ENCODE measurements at places on chromosomes 5 and 9.

- H3K27me3 ChIP-seq = no peaks in the 10 kb centered on the region
- H3K4me3 ChIP-seq = no peak overlapping the region
- no peak overlapping the region for H3K27ac ChIP-seq
- no peaks in the 10 kb centered on the region for H3K36me3 ChIP-seq
- DNase-seq = no peak
- no peaks in the 10 kb centered on the region for H3K4me1 ChIP-seq
Observed at GRCh38 chr5:8611067-8611466, 742.1 kb downstream of the MTRR start.

- DNase-seq = no peak
- peaks cover 18% of the 10 kb centered on the region for H3K36me3 ChIP-seq
- H3K4me1 ChIP-seq = peaks cover 44% of the 10 kb centered on the region
- no peaks in the 10 kb centered on the region for H3K27me3 ChIP-seq
- H3K4me3 ChIP-seq = no peak overlapping the region
Observed at GRCh38 chr5:140253985-140254384, 48.9 kb downstream of the PFDN1 start.

DNA sequence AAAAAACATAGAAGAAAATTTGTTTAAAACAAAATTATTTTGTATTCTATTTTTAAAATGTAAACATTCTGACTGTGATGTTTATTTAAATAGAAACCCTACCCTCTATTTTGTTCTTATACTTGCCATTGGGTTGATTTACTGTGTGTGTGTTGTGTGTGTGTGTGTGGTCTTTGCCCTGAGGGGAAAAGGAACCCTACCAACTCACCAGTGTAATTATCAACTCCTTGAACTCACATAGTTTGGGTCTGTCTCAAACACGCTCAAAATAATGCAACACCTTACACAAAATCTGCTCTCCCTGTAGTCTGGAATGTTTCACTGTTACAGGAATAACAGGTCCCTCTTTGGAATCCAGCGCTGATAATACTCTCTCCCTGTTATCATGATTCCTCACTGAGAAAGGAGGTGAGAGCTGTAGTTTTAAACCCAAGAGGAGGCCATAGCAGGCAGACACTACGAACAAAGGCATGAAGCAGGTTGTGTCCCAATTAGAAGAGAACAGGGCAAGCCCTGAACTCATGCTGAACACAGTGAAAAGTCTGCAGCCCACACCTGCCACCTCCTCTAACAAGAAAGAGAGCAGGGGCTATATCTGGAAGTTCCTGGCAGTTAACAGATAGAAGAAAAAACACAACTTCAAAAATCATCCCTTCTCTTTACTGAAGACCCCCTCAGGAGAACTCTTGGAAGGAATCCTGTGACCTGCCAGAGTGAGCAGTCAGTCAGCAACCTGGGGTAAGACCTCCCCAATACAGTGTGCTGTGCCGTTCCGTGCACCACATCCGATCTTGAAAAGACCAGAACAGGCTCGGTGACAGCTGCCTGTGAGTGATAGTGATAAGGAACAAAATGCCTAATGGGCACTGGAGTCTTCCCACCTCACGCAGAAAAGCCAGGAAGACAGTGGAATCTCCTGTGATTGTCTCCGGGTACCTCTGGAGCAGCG, 608.1 kb upstream of the ADAMTS16 start:
- H3K27me3 ChIP-seq = no peaks in the 10 kb centered on the region
- no peak for DNase-seq

DNA sequence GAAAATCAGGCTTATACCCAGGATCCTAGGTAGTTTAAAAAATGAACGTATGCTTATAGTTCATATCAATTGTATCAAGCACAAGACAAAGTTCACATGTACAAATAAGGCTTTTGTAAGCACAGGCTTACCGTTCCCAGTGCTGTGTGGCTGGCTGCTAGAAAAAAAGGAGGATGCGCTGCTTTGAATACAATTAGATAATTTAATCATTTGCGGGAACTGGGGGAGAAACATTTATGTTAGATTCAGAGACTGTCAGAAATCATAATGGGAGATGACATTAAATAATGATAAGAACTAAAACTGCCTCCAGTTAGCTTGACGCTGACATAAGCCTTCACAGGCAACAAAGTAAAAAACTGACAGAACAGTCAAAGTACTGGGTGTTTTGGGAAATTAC, 93.2 kb downstream of the FNBP1 start:
- H3K27me3 ChIP-seq = no peaks in the 10 kb centered on the region
- peaks cover 7% of the 10 kb centered on the region for H3K36me3 ChIP-seq
- H3K4me3 ChIP-seq = no peak overlapping the region

GRCh38 chr9:124257844-124258606, at the start of gene NEK6:
Gene NEK6 (plus strand): TSS chr9:124257949. CDS start chr9:124301965, 44,016 bp downstream.
- peak; percentile 55 for DNase-seq
- peaks cover 78% of the 10 kb centered on the region for H3K4me1 ChIP-seq
- H3K4me3 ChIP-seq = peak within 1 kb of the TSS; percentile 94
- H3K27me3 ChIP-seq = no peaks in the 10 kb centered on the region
- no peaks in the 10 kb centered on the region for H3K36me3 ChIP-seq

DNA sequence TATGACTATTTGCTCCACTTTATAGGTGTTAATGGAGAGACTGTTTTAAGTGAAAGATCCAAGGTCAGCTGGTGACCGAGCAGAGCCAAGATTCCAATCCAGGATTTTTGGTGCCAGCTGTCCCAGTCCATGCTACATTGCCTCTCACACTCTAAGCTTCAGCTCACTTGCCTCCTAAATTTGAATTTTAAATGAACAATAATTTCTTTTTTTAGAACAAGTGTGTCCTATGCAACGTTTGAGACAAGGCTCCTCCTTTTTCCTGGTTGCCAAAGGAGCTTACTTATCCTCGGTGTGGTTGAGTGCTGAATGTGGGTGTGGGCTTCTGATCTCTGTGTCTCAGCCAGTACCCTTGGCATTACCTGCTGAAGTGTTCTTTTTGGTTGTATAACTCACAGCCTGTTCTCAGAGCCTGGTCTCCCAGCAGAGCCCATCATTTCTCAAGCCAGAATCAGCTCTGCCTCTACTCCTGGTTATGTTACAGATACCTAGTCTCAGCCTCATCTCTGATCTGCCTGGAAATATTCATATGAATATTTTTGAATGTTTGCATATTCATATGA, 4.0 kb upstream of the PRRC1 start:
- H3K27me3 ChIP-seq = peaks cover 30% of the 10 kb centered on the region
- H3K4me3 ChIP-seq = no peak overlapping the region
- H3K27ac ChIP-seq = no peak overlapping the region
- no peaks in the 10 kb centered on the region for H3K4me1 ChIP-seq

DNA sequence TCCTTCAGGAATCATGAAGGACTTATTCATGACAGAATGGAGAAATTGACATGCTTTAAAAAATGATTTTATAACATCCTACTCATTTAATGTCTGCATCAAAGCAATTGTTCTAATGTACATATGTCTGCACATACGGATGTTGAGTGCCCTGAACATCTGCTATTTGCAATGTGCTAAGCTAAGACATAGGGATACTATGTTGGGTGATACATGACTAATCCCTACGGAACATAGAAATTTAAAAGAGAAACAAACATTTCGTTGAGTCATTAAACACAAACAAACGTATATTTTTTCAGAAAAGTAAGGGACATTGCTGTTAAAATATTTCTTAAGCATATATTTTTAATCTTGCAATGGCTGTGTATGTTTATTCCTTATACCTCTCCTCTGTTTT, 686.5 kb upstream of the ADAMTS16 start:
- H3K4me1 ChIP-seq = no peaks in the 10 kb centered on the region
- DNase-seq = no peak
- no peak overlapping the region for H3K4me3 ChIP-seq
- no peaks in the 10 kb centered on the region for H3K36me3 ChIP-seq

DNA sequence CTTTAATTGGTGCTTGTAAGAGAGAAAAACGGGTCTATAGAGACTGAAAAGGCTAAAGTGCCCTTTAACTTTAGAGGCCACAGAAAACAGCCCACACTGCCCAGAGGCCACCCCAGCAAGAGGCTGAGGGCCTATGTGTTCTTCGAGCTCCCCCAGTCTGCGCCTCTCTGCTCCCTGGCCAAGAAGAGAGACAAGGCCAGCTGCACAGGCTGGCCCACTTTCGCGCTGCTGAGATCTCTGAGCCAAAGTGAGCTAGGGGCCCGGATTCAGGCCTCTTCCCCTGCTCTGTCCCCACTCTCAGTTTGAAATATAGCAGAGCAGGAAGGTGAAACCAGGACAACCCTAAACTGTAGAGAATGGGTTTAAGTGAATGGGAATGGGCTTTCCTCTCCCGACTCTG, 132.0 kb upstream of the TRIM32 start:
- H3K27me3 ChIP-seq = no peaks in the 10 kb centered on the region
- no peak for DNase-seq
- H3K36me3 ChIP-seq = no peaks in the 10 kb centered on the region
- no peak overlapping the region for H3K4me3 ChIP-seq
- H3K27ac ChIP-seq = no peak overlapping the region

DNA sequence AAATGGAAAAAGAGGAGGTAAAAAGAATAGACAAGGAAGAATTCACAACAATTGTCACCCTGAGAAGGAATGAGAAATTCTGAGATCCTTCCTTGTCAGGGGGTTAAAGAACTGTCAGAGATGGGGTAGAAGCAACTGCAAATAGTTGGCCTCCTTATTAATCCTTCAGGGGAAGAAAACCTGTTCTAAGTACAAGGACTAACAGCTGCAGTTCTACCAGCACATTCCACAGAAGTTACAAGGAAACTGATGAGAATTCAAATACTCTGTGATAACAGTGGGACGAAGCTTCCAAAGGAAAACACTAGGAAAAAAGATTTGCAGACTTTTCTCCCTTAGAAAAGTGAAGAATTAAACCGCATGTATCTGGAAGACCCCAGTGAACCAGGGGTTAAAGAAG, 93.7 kb downstream of the OR2K2 start:
- no peaks in the 10 kb centered on the region for H3K4me1 ChIP-seq
- H3K27me3 ChIP-seq = no peaks in the 10 kb centered on the region
- H3K36me3 ChIP-seq = no peaks in the 10 kb centered on the region
- DNase-seq = no peak
- no peak overlapping the region for H3K27ac ChIP-seq

- H3K27ac ChIP-seq = no peak overlapping the region
- H3K4me1 ChIP-seq = peaks cover 32% of the 10 kb centered on the region
- DNase-seq = no peak
- H3K36me3 ChIP-seq = no peaks in the 10 kb centered on the region
- H3K27me3 ChIP-seq = no peaks in the 10 kb centered on the region
- H3K4me3 ChIP-seq = peak overlapping the region; percentile 44
Observed at GRCh38 chr9:129145316-129145715, 32.7 kb downstream of the IER5L start.

DNA sequence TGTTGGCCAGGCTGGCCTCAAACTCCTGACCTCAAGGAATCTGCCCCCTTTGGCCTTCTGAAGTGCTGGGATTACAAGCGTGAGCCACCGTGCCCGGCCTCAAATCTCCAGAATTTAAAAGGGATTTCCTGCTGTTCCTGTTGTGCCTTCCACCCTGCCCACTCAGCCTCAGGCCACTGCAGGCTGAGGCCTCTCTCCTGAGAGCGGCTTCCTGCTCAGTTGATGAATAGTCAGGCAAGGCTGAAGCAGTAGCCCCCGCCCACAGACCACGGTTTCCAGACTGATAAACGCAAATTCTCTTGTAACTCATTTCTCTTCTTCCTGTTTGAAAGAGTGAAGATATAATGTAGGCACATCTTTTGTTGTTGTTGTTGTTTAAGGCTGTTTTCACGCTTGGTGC, 127.0 kb upstream of the PLCXD3 start:
- no peaks in the 10 kb centered on the region for H3K36me3 ChIP-seq
- H3K27me3 ChIP-seq = peaks cover 8% of the 10 kb centered on the region
- DNase-seq = no peak
- H3K4me1 ChIP-seq = no peaks in the 10 kb centered on the region
- no peak overlapping the region for H3K27ac ChIP-seq

DNA sequence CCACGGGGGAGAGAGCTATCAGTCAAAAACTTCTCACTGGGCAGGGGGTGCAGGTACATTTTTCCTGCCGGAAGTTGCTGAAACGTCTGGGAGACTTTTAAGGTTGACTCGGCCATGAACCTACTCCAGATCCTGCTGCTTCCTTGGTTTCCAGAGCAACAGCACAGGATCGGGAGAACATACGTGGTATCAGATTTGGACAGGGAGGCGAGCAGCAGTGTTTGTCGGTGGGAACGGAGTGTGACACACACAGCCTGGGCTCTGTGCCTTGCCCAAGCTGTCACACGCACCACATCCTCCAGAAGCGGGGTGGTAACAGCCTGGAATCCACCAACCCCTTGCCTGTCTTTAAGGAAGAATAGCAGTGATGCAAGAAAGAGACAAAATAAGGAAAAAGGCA, 276.5 kb downstream of the SLIT3 start:
- no peaks in the 10 kb centered on the region for H3K4me1 ChIP-seq
- peaks cover 8% of the 10 kb centered on the region for H3K27me3 ChIP-seq
- H3K36me3 ChIP-seq = no peaks in the 10 kb centered on the region
- no peak overlapping the region for H3K27ac ChIP-seq
- H3K4me3 ChIP-seq = no peak overlapping the region

DNA sequence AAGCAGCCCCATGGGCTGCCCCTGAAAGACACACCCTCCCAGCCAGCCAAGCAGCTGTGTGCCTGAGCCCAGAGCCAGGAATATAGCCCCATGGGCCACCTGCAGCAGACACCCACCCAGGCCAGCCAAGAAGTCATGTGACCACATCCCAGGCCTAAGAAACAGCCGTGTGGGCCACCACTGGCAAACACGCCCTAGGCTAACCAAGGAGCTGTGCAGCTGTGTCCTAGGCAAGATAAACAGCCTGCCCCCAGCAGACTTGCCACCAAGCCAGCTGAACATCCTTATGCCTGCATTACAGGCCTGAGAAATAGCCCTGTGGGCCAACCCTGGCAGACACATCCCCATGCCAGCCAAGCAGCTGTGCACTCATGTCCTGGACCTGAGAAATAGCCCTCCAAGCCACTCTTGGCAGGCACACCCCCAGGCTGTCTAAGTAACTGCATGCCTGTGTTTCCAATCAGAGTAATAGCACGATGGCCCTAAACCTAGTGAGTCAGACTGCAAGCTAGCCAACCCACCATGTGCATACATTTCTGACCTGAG, 143.0 kb downstream of the ADAMTS6 start:
- H3K27ac ChIP-seq = no peak overlapping the region
- H3K36me3 ChIP-seq = peaks cover 20% of the 10 kb centered on the region
- DNase-seq = no peak

- no peak overlapping the region for H3K27ac ChIP-seq
- H3K36me3 ChIP-seq = peaks cover 5% of the 10 kb centered on the region
- DNase-seq = no peak
Observed at GRCh38 chr9:109421026-109421970, 76.8 kb downstream of the PTPN3 start.

- H3K27me3 ChIP-seq = no peaks in the 10 kb centered on the region
- H3K36me3 ChIP-seq = no peaks in the 10 kb centered on the region
- H3K4me1 ChIP-seq = peaks cover 4% of the 10 kb centered on the region
- no peak overlapping the region for H3K4me3 ChIP-seq
- no peak overlapping the region for H3K27ac ChIP-seq
- DNase-seq = no peak
Observed at GRCh38 chr9:124248066-124248465, 9.7 kb upstream of the NEK6 start.

DNA sequence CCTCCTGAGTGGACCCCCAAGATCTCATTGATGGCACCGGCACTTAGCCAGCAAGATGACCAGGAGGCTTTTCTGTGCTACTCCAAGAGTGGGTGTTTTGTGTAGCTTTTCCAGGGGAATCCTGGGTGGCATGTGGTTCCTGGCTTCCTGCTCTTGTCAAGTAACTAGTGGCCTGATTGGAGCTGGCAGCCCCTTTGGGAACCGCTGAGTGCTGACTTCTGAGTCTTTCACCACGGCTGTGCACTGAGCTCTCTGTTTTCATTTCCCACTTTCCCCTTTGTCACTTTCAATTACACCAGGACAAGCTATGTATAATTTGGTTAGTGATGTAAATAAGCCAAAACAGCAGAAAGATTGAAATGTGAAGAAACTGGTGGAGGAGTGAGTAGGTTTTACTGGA, 255.4 kb downstream of the GOLPH3 start:
- no peaks in the 10 kb centered on the region for H3K4me1 ChIP-seq
- no peaks in the 10 kb centered on the region for H3K36me3 ChIP-seq
- no peak overlapping the region for H3K4me3 ChIP-seq
- H3K27ac ChIP-seq = no peak overlapping the region
- H3K27me3 ChIP-seq = peaks cover 12% of the 10 kb centered on the region

All from naive B cell (primary cell).